ENCODE measurements at places on chromosomes 3 and 15.
A peak's percentile ranks its signal among the peaks of the same experiment; 100 is the strongest.

DNA sequence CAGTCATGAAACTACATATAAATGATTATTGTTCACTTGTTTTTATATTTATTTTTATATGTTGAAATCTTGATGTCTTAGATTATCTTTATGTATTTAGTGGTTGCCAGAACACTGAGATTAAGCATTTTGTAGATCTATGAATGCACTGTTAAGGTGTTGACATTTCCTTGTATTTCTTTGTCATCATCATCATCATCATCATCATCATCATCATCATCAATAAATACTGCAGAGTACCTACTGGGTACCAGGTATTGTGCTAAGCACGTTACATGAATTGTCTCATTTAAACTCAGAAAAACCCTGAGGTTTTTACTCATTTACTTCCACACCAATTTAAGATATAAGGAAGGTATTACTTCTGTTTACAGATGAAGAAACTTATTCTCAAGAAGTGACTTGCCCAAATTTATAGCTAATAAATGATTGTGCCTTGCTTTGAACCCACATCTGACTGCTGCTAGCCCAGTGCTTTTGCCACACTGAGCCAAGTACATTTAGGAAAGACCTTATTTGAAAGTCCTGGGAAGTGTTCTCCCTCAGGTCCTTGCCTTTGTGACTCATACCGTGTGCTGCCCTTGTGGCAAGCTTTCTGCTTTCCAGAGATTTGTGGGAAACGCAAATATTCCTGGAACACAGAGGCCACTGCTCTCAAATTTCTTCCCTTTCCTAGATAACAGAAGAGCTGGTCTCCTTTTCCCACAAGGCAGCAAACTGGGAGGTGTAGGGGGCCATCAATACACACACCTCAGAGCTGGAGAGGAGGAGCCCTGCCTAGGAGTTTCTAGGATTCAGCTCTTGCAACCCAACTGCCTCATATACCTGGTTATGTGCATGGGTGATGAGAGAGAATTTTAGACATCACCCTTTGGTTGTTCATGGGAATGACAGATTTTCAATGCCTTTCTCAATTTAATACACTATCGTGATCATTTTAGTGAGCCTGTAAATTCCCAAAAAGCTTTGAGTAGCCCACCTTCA lies 115.4 kb upstream of the C15orf61 start:
- DNase-seq = no peak

DNA sequence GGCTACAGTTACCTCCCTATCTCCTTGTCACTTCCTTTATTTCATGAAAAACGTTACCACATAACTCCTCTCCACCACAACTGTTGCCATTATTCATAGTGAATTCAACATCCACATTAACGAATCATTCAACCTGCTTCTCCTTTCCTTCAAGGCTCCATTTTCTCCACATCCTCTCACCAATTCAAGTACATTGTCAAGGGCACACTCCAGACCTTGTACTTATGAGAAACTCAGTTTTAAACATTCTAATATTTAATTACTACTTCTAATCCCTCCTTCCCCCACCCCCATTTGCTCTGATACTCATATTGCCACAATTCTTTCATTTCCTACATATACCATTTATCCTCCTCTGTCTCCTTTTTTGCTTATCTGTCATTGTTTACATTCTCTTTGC lies 871.2 kb downstream of the TUSC7 start:
- DNase-seq = no peak

DNA sequence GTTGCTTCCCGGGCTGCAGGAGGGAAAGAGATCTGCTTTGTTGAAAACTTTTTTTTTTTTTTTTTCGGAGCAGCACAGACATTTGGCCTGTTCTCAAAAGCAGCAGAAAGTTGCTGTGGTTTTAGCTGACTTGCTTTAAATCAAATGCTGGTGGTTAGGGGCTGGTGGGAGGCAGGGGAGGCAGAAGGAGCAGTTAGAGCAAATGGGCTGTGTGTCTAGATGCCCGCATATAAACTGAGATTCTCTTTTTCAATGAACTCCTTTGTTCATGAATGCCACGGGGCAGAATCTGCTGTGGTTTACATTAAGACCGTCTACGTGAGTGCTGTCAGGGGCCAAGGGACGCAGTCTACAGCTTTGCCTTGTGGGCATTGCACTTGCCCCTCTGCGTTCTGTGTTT lies 95.9 kb downstream of the FLNB start:
- DNase-seq = no peak

- no peak for DNase-seq
Measured at GRCh38 chr3:158355623-158356588, 215.1 kb upstream of the MLF1 start.

- no peak for DNase-seq
Measured at GRCh38 chr3:115898656-115899410, 275.5 kb downstream of the GAP43 start.

- no peak for DNase-seq
Measured at GRCh38 chr3:114675104-114675503, 381.3 kb downstream of the TIGIT start.

GRCh38 chr3:123169492-123169929 lies 32.2 kb upstream of the SEC22A start:
- no peak for DNase-seq

- DNase-seq = no peak
Measured at GRCh38 chr3:12501360-12502020, 17.2 kb downstream of the TSEN2 start.

DNA sequence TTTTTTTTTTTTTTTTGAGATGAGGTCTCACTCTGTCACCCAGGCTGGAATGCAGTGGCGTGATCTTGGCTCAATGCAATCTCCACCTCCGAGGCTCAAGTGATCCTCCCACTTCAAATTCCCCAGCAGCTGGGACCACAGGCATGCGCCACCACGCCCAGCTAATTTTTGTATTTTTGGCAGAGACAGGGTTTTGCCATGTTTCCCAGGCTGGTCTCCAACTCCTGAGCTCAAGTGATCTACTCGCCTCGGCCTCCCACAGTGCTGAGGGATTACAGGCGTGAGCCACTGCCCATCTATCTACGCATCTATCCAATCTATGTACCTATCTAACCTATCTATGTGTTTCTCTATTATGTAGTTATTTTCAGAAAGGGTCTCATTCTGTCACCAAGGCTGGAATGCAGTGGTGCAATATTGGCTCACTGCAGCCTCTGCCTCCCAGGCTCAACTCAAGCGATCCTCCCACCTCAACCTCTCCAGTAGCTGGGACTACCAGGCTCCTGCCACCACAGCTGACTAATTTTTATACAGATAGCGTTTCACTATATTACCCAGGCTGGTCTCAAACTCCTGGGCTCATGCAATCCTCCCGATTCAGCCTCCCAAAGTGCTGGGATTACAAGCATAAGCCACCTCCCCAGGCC lies 20.2 kb upstream of the GPX1 start:
- DNase-seq = no peak

DNA sequence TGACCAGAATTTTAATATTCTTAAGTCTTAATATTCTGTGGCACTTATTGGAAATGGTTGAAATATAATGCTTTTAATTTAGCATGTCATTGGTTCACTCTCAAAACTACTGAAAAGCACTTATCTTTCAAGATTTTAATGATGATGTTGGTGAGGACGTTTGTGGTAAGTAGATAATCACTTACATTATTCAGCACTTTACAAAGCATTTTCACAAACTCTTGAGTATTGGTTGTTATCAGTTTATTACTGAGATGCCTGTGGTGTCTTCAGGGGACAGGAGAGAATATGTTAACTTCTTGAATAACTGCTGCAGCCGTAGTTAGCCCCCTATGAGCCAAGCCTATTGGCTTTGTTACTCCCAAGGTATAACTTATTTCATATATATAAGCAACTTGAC lies 15.2 kb downstream of the TGFBR2 start:
- no peak for DNase-seq

GRCh38 chr3:11155341-11156025 lies 1.2 kb downstream of the HRH1 start:
- DNase-seq = no peak

- DNase-seq = no peak
Measured at GRCh38 chr3:10351013-10351735, 30.3 kb upstream of the SEC13 start.

GRCh38 chr15:63586790-63587189 lies 10.4 kb upstream of the FBXL22 start:
- DNase-seq = no peak

DNA sequence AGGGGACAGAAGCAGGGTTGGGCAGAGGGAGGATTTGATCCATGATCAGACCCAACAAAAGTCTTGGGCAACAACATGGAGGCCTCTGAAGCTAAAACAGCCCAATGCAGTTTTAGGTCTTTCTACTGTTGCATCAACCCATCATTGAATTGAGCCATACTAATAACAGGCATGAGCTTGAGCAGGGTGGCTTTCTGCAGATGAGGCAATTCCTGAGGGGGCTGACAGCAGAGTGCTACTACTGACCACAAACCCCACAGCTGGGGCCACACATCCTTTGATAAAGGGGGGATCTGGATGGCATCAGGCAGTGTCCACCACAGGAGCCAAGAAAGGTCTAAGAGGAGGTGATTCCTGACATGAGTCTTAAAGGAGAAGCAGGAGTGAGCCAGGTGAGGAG lies 517.0 kb upstream of the PPP2R3A start:
- DNase-seq = no peak

- no peak for DNase-seq
Measured at GRCh38 chr3:128794067-128794768, 68.2 kb downstream of the RAB7A start.

- no peak for DNase-seq
Measured at GRCh38 chr3:159253860-159254259, 452.0 kb downstream of the MFSD1 start.

- DNase-seq = peak; percentile 73
Measured at GRCh38 chr3:172591876-172592771, 68.9 kb upstream of the TNFSF10 start.

- no peak for DNase-seq
Measured at GRCh38 chr15:46696281-46696680, 1021.0 kb upstream of the SEMA6D start.

DNA sequence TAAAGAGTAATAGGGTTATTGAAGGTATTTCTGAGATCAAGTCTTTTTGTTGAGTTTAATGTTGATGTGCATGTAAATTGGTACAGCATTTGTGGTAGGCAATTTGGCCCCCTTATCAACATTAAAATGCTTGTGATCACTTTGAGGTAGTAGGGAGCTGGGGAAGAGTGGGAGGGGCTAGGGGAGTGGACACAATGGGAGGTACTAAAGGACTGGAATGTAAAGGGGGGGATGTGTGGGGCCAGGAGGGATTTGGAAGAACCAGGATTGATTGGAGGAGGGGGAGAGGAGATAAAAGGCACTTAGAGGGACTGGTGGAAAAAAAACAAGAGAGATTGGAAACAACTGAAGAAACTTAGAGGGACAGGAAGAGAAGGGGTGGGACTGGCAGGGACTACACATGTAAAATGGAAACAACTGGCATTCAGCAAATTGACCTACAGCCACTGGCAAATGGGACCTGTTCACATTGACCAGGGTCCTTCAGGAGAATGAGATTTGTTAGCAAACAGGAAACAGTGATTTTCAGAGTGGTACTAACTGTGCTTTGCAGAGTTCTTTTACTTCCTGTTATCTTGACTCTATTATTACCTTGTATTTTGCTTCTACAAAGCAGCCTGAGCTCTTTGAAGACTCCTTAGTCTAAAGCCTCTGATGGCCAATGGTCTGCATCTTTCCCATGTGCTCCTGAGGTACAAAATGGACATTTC lies 47.8 kb upstream of the ZBTB38 start:
- no peak for DNase-seq

DNA sequence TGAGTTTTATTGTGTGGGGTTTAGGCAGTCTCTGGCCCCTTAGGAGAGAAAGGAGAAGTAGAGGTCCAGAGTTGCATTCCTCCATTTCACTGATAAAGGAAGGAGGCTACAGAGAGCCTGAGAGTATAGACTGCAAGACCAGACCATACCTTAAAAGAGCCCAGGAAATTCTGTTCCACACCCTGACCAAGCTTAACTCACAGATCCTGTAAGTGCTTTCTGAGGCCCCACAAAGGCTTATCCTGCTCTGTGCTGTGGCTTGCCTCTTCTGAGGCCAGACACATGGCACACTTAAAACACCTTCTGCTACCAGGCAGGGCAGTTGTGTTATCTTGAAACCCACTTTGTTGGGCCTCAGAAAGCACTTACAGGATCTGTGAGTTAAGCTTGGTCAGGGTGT lies 39.2 kb upstream of the LEKR1 start:
- no peak for DNase-seq

DNA sequence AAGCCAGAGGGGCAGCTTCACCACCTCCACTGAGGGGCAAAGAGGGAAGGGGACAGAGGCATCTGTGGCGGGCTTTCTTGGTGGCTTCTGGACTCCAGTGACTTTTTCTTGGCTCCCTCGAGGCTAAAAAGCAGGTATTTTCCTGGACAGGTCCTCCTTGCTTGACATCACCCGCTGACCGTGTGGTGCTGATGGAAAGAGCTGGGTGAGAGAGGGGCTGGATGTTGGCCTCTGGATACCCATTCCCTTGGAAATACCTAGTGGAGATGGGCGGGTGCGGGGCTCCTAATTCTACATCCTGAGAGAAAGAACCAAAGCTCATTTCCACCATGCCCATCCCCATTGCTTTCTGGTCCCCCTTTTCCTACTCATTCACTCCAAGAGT lies 47.1 kb upstream of the TSEN2 start:
- DNase-seq = no peak

DNA sequence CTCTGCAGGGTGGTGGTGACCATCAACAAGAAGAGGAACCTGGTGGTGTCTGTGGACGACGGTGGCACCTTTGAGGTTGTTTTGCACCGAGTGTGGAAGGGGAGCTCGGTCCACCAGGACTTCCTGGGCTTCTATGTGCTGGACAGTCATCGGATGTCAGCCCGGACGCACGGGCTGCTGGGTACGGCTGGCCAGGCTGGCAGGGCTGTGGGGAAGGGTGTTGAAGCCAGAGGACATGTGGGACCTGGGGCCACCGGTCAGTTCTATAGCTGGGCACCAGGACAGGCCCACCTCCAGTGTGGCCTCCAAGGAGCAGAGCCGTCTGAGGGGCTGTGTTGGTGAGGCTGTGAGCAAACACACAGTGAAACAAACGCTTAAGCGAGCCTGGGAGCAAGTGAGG lies 3.9 kb upstream of the ITIH3 start:
- DNase-seq = no peak

GRCh38 chr3:108863799-108864135 lies 41.2 kb downstream of the TRAT1 start:
- DNase-seq = no peak

DNA sequence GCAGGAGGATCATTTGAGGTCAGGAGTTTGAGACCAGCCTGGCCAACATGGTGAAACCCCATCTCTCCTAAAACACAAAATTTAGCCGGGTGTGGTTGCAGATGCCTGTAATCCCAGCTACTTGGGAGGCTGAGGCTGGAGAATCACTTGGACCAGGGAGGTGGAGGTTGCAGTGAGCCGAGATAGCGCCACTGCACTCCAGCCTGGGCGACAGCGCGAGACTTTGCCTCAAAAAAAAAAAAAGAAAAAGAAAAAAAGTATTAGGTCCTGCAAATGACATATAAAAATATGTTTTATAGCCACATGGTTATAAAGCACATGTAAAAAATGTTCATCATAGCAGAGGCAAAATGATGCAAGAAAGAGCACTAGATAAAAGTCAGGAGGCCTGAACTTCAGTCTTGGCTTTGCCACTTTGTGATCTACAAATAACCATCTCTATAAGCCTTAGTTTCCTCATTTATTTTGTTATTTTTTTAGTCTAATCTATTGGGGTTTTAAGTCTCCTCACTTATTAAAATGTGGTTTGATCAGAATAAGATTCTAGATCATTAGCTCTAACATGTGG lies 4.9 kb downstream of the SLC12A6 start:
- no peak for DNase-seq
